ENCODE measurements at places on chromosomes 4 and X. TPM values are rescaled to one million over a fixed set of nuclear protein-coding genes. Genes with fewer than 3 reads are reported as not detected.

The CNGA2 gene
- polyA plus RNA-seq = not detected

The MANBA gene
- 9.1 TPM for polyA plus RNA-seq

The PROM1 gene
- not detected for polyA plus RNA-seq

The RBM47 gene
- 3.3 TPM for polyA plus RNA-seq

The NSDHL gene
- polyA plus RNA-seq = 92.8 TPM

The TREX2 gene
- 0.57 TPM for polyA plus RNA-seq

The PNMA5 gene
- polyA plus RNA-seq = not detected

The TCEAL5 gene
- not detected for polyA plus RNA-seq

The DCAF8L2 gene
- polyA plus RNA-seq = not detected

The ARHGEF6 gene
- polyA plus RNA-seq = 0.06 TPM

The CXCL3 gene
- 6.2 TPM for polyA plus RNA-seq

The SOD3 gene
- 0.04 TPM for polyA plus RNA-seq

The GABRA4 gene
- not detected for polyA plus RNA-seq

The PDCL2 gene
- not detected for polyA plus RNA-seq

The CFAP47 gene
- polyA plus RNA-seq = not detected

The NAP1L3 gene
- polyA plus RNA-seq = 0.08 TPM

The TCP11X2 gene
- polyA plus RNA-seq = not detected

The SULT1B1 gene
- 0.03 TPM for polyA plus RNA-seq

The GABRQ gene
- polyA plus RNA-seq = not detected

The EMCN gene
- polyA plus RNA-seq = not detected

The NEIL3 gene
- polyA plus RNA-seq = 7.7 TPM

The VCX2 gene
- not detected for polyA plus RNA-seq

Measured in foreskin keratinocyte (primary cell).